NCI-H226 (cell line): ENCODE measurements at places on chromosomes 3 and 15.

DNA sequence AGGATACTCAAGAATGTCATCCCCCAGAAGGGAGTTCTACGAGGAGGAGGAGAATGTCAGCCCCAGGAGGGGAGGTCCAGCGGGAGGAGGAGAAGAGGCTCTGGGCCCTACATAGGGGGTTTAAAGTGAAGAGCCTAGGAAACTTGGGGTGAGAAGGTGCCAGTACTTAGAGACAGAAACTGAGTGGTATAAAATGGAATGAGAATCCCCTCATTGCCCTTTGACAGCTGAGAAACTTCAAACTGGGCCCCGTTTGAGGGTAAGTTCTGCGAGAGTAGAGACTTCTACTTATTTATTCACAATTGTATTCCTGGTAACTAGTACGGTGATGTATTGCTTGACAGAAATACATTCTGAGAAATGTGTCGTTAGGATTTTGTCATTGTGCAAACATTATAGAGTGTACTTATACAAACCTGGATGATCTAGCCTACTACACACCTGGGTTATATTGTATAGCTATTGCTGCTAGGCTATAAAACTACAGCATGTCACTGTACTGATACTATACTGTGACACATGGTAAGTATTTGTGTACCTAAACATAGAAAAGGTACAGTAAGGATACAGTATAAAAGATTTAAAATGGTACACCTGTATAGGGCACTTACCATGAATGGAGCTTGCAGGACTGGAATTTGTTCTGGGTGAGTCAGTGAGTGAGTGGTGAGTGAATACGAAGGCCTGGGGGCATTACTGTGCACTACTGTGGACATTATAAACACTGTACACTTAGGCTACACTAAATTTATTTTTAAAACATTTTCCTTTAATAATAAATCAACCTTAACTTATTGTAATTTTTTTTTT lies 62.0 kb downstream of the TSC22D2 start:
- DNase-seq: peak; percentile 79

DNA sequence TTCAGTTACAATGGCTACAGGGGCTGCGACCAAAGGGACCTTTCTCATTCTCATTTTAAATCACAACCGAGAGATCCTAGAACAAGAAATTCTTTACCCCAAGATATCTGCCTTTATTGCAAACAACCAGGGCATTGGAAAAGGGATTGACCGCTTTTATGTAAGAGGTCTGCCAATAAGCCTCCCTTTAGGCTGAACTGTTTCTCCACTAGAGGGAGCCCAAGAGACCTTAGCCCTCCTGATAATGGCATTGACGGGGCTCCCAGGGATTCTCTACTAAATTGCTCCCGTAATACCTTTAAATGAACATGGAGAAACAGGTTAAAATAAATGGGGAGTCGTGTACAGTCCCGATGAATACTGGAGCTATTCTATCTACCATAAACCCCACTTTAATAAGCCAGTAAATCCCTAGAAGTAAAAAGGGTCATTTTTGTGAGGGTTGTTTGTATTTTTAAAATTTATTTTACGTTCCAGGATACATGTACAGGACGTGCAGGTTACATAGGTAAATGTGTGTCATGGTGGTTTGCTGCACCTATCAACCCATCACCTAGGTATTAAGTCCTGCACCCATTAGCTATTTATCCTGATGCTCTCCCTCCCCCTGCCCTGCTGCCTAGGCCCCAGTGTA lies 7.5 kb upstream of the IGSF10 start:
- peak; percentile 32 for DNase-seq

DNA sequence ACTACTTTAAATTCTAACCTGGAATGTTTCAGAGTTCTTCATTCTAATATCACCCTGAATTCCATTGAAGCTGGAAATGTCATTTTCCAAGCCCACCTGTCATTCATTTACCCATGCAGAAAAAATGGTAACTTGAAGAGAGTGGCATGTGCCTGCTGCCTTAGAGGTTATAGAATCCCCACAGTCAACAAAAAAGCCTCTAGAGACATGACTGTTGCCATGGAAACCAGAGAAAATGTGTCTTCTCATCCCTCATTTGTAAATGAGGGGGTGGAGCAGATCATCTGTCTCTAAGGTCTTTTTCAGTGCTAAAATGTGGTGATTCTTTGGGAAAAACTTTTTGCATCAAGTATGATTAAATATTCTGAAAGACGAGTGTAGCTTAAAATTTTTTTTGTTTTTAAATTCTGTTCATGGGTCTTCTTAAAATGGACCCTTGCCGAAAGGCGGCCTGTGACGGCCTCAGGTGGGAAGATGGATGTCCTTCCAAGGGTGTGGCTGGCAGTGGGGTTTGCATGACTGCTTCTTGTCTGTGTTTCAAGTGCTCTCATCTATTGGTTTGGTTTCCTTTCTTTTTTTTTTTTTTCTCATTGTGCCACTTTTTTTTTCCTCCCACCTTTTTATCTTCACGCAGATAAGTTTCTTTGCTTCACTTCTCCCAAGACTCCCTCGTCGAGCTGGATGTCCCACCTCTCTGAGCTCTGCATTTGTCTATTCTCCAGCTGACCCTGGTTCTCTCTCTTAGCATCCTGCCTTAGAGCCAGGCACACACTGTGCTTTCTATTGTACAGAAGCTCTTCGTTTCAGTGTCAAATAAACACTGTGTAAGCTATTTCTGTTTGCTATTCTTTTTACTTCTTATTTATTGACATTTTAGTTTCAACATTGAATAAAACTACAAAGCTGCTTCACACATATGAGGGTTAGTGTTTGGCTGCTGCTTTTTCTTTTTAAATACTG lies 23.0 kb downstream of the TPM1 start:
- DNase-seq: no peak

DNA sequence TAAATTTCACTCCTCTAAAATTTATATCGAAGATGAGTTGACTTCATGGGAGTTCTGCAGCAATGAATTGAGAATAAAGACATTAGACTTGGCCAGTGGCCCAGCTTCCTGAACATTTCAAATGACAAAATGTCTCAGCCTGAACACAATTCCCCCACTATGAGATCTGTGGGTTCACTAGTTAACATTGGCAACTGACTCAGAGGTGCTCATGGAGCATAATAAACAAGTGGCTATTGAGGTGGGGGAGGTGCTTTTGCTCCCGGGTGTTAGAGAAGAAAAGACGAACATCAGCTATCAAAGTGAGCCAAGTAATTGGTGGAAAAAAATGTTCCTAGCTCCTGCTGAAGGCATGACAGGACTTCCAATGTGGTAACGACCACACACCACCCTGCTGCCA lies 6.3 kb downstream of the ATP13A4 start:
- DNase-seq: no peak

DNA sequence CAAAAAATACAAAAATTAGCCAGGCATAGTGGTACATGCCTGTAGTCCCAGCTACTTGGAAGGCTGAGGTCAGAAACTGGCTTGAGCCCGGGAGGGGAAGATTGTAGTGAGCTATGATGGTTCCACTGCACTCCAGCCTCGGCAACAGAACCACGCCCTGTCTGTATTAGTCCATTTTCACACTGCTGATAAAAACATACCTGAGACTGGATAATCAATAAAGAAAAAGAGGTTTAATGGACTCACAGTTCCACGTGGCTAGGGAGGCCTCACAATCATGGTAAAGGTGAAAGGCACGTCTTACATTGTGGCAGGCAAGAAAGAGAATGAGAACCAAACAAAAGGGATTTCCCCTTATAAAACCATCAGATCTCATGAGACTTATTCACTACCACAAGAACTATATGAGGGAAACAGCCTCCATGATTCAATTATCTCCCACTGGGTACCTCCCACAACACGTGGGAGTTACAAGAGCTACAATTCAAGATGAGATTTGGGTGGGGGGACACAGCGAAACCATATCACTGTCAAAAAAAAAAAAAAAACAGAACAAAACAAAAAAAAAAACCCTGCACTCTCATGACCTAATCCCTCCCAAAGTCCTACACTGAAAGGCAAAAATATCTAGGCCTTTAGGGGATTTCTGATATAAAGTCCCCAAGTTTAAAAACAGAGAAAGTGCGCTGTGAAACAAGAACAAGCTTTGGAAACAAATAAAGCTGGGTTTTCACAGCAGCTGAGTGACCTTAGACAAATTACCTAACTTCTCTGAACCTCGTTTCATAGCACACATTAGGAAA lies 224.7 kb downstream of the IGSF11 start:
- no peak for DNase-seq

- DNase-seq: peak; percentile 40
Measured at GRCh38 chr15:48040166-48040817, 80.5 kb upstream of the SLC24A5 start.

DNA sequence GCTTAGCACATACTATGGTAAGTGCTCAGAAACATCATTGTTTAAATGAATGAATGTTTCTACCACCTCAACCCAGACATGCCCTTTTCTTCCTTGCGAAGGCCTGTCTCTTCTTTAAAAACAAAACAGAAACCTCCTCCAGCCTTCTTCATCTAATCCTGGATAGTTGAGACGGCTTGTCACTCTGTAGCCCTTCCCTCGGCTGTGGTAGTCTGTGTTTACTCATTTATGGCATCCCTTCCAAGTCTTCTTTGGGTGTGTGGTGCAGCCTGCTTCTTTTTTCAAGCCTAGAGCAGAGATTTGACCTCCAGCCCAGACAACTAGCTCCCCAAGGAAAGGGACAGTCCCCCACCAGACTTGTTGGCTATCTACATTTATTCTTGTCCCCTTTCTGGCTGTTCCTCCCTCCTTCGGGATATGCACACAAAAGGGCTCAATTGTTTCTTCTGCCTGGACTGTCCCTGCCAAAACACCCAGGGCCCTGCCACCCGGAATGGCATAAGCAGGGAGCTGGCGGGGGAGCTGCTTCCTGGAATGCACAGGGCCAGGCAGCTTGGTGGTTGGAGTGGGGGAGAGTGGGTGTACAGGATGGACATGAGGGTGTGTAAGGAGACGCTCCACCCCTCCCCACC lies 67.8 kb downstream of the ITGA11 start:
- DNase-seq: no peak

DNA sequence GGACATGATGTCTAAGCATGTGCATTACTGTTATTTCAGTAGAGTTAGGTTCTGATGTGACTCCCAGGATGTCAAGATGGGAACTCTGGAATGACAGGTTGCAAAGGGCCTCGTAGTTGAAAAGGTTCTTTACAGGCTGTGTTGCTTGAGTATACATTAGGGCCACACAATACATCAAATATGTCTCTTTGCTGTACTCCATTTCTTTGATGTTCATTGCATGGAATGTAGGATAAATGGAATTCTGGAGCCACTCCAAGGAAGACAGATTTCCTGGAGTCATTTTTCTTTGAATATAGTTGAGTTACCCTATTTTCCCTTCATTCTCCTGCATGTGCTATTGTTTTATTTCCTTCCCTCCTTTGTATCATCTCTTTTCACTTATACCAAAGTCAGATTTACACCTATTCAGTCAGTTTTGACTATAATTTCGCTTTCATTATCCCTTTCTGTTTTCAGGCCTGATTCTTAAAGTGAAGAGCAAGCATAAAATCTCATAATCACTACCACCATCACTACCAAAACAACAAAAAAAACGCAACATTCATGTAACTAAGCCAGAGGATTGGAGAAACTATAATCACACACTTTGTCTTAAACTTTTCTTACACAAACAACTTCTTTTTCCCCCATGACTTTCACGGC lies 61.2 kb upstream of the PTX3 start:
- DNase-seq: no peak

DNA sequence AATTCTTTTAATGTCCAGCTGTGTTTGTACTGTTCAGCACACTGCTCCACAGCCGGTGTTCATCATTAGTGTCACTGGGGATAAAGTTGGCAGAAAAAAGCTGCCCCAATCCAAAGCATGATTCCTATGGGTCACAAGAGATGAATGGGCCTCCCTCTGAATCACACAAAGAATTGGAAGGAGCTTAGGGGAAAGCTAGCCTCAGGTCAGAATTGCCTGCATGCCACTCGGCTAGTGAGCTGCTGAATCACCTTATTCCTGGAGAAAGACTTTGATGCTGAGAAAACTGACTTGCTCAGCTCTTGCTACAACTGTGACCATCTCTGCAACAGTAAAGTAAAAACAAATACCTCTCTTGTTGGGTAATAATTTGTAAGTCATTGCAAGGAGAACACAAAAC lies 3.5 kb downstream of the CCK start:
- DNase-seq: peak; percentile 84

- no peak for DNase-seq
Measured at GRCh38 chr3:195159814-195160165, 111.2 kb downstream of the XXYLT1 start.

DNA sequence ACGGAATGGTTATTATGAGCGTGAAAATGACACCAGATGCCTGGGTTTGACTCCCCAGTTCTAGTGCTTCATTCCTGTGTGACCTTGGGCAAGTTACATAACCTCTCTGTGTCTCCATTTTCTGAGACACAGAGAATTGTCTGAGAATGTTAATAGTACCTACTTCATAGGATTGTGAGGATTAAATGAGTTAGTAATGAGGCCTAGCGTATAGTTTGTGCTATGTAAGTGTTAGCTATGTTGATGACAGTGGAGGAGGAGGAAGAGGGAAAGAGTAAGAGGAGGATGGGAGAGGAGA lies 150.3 kb downstream of the MEGF11 start:
- DNase-seq: no peak

GRCh38 chr15:54026258-54026657 lies 48.0 kb downstream of the UNC13C start:
- DNase-seq: no peak

GRCh38 chr3:153894857-153895256 lies 226.3 kb upstream of the ARHGEF26 start:
- DNase-seq: no peak

GRCh38 chr3:45509038-45509767 lies 85.3 kb upstream of the LIMD1 start:
- peak; percentile 68 for DNase-seq

- no peak for DNase-seq
Measured at GRCh38 chr3:69219101-69219708, 96.8 kb upstream of the LMOD3 start.

GRCh38 chr3:33077976-33078375 lies 19.0 kb downstream of the GLB1 start:
- DNase-seq: no peak

- DNase-seq: no peak
Measured at GRCh38 chr3:134718726-134719125, 67.9 kb upstream of the KY start.

- DNase-seq: peak; percentile 65
Measured at GRCh38 chr3:149621218-149622005, 36.4 kb downstream of the WWTR1 start.

- no peak for DNase-seq
Measured at GRCh38 chr3:151226825-151227224, 23.8 kb upstream of the GPR171 start.

DNA sequence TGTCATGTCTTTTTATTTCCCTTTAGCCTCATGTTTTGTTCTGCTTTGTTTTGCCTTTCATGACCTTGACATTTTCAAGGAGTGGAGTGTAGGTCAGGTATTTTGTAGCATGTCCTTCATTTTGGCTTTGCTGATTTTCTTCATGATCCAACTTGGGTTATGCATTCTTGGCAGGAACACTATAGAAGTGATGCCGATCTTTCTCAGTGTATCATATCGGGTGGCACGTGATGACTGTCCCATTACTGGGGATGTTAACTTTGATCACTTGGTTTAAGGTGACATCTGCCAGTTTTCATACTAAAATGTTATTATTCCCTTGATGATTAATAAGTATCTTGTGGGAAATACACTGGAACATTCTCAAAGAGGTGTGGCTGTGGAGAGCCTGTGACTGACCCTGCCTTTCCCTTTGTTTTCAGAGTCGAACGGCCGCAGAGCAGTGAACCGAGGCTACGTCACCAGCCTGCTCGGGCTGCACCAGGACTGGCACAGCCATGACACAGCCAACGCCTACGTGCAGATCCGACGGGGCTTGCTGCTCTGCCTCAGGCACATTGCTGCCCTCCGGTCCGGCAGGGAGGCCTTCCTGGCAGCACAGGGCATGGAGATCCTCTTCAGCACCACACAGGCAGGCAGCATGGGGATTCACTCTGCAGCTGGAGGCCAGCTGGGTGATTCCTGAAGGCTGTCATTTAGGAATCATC lies 167.7 kb downstream of the AGBL1 start:
- DNase-seq: no peak
